ENCODE measurements at places on chromosomes 2 and 18.

- no peak for DNase-seq
These were observed 3.4 kb downstream of the THADA start for GRCh38 chr2:43592443-43592842.

GRCh38 chr2:239151201-239152131, 249.4 kb downstream of the HDAC4 start:
- no peak for DNase-seq

GRCh38 chr2:2703762-2704427, 372.8 kb upstream of the MYT1L start:
- no peak for DNase-seq

DNA sequence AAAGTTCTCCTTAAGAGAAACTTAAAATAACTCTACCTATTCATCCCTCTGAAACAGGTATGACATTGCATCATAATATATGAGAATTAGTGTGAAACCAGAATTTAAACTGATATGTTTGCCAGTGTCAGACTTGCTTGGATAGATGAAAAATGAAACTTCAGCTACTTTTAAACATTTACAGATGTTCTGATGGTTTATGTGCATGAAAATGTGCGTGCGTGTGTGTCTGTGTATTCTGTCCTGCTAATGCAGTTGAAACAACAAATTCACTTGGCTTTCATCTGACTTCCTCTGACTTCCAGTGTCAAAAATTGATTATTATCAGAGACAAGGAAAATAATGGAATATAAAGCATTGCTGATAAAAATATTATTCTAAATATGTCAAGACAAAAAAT, 719.4 kb downstream of the LRP1B start:
- DNase-seq, result no peak

DNA sequence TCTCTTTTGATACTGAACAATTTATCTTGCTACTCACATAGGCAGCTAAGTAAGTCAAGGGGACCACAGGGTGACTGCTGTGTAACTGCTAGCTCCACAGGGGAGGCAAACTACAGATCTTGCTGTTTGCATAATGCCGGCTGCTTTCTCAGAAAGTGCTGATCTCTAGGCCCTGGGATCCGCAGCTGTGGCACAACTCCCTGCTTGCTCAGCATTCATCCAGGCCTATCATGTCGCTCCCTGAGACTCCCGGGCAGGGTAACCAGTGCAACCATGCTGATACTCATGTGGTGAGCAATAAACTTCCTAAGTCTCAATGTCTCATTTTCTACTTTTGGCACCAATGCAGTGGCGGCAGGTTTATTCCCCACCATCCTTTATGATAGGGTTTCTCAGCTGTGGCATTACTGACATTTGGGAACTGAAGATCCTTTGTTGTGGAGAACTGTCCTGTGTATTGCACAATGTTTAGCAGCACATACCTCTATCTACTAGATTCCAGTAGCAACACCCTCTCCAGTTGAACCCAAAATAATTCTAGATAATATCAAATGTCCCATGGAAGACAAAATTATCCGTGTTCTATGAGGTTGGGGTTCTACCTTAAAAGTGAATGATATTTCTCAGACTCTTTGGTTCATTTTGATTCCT, 1101.3 kb downstream of the LRP1B start:
- DNase-seq, result no peak

GRCh38 chr18:45793264-45793965, 32.1 kb upstream of the SIGLEC15 start:
- DNase-seq, result no peak

GRCh38 chr18:63850020-63850419, 37.5 kb upstream of the SERPINB2 start:
- DNase-seq, result no peak

DNA sequence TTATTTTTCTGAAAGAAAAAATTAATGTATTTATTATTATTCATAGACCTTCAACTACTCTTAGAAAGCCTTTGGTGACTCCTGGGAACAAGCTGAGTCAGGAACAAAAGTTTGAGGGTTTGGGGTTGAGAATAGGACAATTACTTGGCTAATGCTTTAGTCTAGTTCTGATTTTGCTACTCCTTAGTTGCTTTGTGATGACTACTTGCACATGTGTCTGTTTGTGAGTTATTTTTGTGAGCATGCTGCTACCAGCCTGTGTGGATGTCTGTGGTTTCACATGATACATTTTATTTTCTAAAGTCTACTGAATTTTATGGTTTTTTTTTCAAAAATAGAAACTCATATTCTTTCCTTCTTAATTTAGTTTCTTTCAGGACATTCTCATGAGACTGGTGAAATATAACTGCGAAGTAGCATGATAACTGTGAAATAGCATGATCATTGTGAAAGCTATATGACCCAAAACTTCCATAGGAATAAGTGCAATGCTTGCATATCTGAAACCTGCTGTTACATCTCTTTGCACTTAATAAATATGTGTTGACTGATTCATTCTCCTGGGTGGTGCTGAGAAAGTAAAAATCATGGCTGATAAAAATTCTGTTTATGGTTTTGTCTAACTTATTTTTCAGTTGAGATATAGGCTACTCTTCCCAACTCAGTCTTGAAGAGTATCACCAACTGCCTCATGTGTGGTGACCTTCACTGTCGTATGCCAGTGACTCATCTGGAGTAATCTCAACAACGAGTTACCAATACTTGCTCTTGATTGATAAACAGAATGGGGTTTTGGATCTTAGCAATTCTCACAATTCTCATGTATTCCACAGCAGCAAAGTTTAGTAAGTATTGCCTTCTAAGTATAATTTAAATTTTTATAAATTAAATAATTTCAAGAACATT, 17.9 kb upstream of the IL18R1 start:
- no peak for DNase-seq

- no peak for DNase-seq
These were observed 32.4 kb downstream of the NDUFAF7 start for GRCh38 chr2:37263839-37264238.

DNA sequence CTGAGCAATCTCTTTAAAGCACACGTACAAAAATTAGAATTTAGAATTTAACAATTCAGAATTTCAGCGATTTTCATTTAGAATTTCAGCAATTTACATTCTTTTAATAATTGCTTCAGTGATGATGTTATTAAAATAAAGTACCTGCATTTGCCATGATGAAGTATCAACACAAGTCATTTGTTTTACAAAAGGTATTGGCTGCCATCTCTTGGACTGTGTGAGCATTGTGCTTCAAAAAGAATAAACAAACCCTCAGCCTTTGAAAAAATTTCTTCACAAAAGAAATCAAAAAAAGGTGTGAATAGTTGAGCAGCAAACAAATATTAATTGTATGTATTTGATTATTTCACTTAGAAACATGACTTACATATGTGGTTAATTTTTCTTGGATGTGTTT, 27.1 kb upstream of the ZC3H15 start:
- no peak for DNase-seq

DNA sequence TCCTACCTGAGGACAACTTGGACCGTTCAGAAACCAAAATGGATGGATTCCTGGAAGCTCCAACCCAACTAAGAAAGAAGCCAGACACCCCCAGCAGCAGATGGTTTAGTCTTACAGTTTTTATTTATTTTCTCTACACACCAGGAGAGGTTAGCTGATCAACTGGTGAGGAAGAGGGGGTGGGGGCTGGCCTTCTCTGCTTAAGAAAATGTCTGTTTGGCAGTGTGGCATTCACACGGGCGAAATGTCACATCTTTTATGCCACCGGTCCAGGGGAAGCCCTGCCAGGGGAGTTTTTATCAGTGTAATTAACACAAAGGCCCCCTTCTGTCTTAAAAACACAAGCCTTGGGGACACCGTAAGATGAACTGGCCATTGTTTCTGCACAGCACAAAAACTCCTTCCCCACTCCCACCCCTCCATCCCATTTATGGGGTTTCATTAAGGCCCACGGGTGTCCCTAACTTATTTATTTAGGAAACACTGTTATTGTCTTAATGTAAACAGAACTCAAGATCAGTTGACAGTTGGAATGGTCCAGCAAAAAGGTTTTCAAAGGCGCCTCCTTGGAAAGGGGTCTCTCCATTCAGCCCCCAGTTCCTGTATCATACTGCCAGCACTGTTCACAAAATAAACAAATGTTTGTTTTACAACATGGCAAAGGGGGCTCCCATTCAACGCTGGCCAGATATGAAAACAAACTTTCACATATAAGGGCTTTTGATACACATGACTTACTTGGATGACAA, 217.0 kb downstream of the C1D start:
- DNase-seq, result no peak

GRCh38 chr18:61546590-61546989, 213.4 kb downstream of the CDH20 start:
- no peak for DNase-seq

- no peak for DNase-seq
These were observed 96.5 kb downstream of the DLGAP1 start for GRCh38 chr18:4358618-4359017.

GRCh38 chr18:23166891-23167541, 31.7 kb downstream of the CABLES1 start:
- DNase-seq, result no peak

DNA sequence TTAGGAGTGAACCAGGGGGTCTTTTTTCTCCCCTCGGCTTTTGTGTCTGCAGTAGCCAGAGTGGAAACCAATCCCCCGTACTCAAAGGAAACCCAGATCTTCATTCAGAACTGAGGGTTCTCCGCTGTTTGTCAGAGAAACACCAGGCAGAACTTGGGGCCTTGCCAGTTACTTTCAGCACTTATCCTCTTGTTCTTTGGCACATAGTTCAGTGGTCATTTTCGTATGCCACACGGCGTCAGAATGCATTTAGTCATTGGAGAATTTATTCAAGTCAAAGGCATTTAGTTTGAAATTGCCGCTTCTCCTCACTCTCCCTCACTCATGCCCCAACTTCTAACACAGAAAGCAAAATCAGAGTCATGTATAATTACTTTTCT, 102.9 kb downstream of the CABLES1 start:
- no peak for DNase-seq

GRCh38 chr2:181500201-181500600, 43.0 kb downstream of the ITGA4 start:
- DNase-seq, result no peak

DNA sequence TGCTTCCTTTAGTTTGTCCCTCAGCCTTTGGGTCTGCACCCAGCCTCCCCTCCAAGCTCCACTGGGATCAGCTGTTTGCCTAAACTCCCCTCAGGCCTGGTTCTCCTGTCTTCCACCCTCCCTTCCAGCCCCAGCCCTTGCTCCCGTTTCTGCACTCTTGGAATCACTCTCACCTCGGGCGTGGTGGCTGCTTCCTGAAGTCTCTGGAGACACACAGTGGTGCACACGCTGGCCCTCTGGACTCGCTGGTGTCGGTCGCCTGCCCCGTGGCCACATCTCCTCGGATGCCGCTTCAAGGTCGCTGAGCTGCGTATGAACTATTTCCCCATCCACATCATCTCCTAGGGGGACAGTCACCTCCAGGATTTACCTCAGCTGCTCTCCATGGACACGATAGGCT, 46.3 kb downstream of the PSMG2 start:
- DNase-seq, result no peak

GRCh38 chr18:50869150-50869549, 9.8 kb upstream of the ME2 start:
- DNase-seq, result no peak

- DNase-seq, result no peak
These were observed 51.3 kb downstream of the C2orf76 start for GRCh38 chr2:119315241-119315925.

GRCh38 chr18:7974200-7974874, 407.2 kb downstream of the PTPRM start:
- no peak for DNase-seq

GRCh38 chr2:85698880-85699254, 4.7 kb downstream of the GNLY start:
- DNase-seq, result no peak

GRCh38 chr2:159266554-159266953, 19.9 kb downstream of the WDSUB1 start:
- no peak for DNase-seq

- DNase-seq, result no peak
These were observed 162.0 kb upstream of the GULP1 start for GRCh38 chr2:188129677-188130076.

DNA sequence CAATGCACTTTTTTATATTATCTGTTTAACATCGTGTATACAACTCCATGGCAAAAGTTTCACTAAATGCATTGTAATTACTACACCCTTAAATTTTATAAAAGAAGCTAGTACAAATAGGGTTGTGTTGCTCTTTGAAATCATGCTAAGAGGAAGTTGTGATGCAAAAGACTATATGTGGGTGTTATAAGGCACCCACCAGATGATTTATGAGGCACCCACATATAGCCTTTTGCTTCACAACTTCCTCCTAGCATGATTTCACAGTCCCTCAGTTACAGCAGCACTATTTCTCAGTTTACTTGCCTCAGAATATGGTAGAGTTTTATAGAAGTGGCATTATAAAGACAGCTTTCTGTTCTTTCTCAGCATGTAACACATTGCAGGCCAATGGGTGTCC, 277.3 kb upstream of the DOK6 start:
- DNase-seq, result no peak

DNA sequence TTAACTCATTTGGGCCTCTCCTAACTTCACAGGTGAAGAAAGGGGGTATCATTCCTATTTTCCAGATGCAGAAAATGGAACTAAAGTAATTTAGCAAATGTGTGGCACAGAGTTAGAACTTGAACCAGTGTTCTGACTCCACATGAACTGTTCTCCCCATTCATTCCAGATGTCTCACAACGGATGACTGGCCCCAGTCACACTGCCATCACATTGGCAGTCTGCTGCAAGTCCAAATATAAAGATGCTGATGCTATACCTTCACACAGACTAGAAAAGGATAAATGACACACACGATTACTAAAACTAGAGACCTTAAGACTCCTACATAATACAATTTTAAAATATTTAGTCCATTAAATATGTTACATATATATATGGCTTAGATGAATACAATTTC, 195.7 kb downstream of the NBAS start:
- DNase-seq, result no peak

DNA sequence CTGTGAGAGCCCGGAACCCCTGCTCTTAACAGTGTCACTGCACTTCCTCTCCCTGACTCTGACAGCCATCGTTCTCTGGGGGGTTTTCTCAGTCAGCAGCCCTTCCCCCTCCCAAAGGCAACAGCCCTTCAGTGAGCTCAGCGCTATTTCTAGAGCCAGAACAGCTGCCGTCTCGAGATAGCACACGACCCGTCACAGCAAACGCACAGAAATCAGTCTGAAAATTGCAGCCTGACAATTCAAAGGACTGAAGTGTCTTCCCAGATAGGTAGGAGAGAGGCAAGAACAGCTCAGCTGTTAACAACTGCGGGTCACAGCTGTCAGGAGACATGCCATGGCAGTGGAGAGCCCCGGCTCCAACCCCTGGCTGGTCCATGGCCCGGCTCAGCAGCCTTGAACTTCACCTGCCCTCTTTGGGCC, 45.4 kb downstream of the ST8SIA5 start:
- no peak for DNase-seq

GRCh38 chr2:11839916-11840315, 93.5 kb downstream of the LPIN1 start:
- DNase-seq, result no peak

DNA sequence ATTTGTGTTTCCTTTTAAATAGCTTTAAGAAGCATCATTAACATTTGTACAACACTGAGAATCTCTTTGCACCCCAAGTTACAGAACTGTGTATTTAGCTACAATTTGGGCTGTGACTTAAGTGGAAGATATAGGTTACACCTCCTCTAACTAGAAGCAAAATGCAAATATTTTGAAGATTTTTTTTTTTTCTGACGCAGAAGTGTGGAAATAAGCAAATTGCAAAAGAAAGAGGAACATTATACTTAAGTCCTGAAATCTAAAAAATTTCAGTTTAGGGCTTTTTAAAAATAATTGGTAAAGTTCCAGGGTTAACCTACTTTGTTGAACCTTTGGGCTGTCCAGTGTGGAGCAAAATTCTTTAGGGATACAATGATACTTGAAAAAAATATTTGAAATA, 41.4 kb upstream of the RBMS1 start:
- no peak for DNase-seq

- DNase-seq, result no peak
These were observed 355.6 kb downstream of the PAX3 start for GRCh38 chr2:221943076-221943810.

All from effector memory CD4-positive, alpha-beta T cell (primary cell).